ENCODE measurements at places on chromosomes 1 and 21.

DNA sequence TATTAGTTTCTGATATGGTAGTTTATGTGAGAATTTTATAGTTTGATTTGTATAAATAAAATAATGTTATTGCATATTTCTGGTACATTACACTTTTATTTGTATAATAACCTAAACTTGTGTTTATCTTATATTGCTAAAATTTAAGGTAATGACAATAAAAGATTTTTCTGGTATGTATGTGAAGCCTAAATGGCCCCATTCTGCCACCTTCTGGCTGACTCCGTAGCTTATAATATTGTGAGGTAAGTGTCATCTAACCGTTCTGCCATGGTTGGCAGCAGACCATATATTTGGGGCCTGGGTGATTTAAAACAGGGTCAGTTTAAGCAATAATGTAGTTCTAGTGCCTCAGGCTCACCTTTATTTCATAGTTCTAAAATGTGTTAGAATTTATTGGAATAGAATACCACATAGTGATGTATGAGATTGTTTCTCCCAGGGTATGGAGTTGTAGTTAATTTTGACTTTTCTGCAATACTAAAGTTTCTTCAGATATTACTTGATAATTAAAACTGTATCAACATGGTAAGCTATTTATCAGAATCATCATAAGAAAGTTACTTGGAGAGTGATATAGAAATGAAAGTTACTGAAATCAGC, 21.2 kb upstream of the PRKACB start:
- peak; percentile 67 for DNase-seq

DNA sequence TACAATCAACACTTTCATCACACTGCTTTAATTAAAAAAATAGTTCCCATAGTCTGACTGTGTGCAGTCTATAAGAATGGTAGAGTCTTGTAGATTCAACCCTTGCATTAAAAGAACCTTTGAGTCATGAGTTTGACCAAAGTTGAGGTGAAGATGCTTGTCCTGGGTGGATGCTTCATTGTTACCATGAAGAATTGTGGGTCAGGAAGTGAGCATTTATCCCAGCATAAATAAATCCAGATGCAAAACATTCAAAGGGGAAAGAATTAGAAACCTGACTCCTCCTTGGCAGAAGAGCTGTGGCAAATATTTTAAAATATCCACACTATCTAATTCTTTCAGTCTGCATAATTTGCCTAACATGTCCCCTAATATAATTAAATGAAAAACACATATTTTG, 72.9 kb upstream of the SPAG17 start:
- peak; percentile 16 for DNase-seq

DNA sequence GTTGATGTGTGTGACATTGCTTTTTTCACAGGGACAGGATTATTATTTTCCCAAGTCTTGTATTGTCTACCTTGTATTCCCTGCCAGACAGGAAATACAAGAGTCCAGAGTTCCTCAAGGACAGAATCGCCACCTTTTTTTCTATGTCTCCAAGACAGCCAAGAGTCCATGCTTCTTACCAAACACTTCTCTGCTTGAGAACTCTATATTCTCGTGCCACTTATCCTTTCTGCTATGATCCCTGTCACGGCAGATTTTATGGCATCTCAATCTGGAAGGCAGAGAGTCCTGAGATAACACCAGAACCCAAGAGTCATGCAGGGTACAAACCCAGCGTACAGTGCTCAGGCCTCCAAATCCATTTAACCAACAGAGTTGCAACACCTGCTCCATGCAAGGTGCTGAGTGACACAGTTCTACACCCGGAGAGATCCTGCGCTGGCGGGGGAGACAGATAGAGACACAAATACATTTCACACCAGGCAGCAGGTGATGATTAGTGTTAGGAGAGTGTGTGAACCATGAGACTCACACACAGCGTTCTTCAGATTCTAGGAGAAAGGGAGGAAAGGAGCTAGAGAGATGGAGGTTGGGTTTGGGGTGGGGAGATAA, 107.6 kb downstream of the NAV1 start:
- DNase-seq: no peak

DNA sequence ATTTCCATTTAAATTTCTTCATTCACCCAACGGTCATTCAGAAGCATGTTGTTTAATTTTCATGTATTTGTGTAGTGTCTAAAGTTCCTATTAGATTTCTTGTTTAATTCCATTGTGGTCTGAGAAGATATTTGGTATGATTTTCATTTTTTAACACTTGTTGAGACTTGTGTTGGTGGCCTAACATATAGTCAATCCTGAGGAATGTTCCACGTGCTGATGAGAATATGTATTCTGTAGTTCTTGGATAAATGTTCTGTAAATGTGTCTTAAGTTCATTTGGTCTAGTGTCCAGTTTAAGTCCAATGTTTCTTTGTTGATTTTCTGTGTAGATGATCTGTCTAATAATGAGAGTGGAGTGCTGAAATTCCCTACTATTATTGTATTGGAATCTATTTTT, 22.7 kb upstream of the LCE5A start:
- no peak for DNase-seq

GRCh38 chr1:171310661-171311087, 3.3 kb upstream of the FMO4 start:
- DNase-seq: no peak
